Muscle of leg (tissue), 16 donors: ENCODE measurements at places on chromosomes 5 and 9. TPM values are rescaled to one million over a fixed set of nuclear protein-coding genes. Genes with fewer than 3 reads are reported as not detected.

- peaks cover 21% of the 10 kb centered on the region for H3K4me1 ChIP-seq
- no peak overlapping the region for H3K4me3 ChIP-seq
- no peak overlapping the region for H3K27ac ChIP-seq
- no peak for DNase-seq
- no peaks in the 10 kb centered on the region for H3K36me3 ChIP-seq
- H3K27me3 ChIP-seq = peaks cover 40% of the 10 kb centered on the region
Observed at GRCh38 chr9:38621434-38622287, 1.3 kb upstream of the ANKRD18A start.

- no peaks in the 10 kb centered on the region for H3K4me1 ChIP-seq
- H3K27ac ChIP-seq = no peak overlapping the region
- H3K4me3 ChIP-seq = no peak overlapping the region
- no peaks in the 10 kb centered on the region for H3K27me3 ChIP-seq
- H3K36me3 ChIP-seq = no peaks in the 10 kb centered on the region
Observed at GRCh38 chr5:64918083-64918482, 149.4 kb downstream of the CWC27 start.

Gene SRD5A1
- 9.6 TPM for polyA plus RNA-seq

Gene FANCC
- polyA plus RNA-seq = 16.2 TPM

DNA sequence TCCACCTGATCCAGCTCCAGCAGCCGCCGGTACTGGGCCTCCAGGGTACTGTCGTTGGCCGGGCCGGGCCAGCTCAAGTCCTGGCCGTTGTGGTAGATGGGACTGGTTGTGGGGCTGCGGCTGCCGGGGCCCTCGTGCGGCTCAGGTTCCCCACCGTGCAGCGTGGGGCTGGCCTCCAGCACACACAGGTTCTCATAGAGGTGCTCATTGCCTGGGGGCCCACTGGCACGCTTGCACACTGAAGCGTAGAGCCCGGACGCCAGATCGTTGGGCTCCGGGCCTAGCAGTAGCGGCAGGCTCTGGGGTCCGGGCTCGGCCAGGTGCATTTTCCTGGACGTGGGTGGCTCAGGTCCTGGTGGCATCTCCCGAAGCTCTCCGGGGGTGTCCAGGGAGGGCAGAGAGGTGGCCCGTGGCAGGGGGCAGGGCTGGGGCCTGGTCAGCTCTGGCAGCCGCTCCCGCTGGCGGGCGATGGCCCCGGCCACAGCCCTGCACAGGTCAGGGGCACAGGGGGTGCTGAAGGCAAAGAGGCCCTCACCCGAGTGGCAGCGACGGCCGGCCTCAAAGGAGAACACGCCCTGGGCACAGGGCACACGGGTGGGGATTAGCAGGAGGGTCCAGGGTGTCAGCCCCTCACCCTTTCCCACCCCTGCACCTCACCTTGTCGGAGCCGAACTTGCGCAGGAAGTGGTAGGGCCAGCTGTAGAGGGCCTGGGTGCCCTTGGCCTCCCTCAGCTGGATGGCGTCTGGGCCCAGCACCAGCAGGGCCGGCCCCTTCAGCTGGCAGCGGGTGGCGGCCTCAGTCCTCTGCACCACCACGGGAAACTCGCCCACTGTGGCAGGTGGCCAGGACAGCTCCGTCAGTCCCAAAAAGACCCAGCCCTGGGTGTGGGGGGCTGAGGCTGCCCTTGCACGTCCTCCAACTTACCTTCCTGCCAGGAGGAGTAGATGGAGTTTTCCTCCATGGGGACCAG, 5.3 kb downstream of the DOK3 start:
- H3K4me3 ChIP-seq = no peak overlapping the region
- no peak overlapping the region for H3K27ac ChIP-seq
- H3K4me1 ChIP-seq = peaks cover 29% of the 10 kb centered on the region

Gene AGGF1
- 16.9 TPM for polyA plus RNA-seq

Gene EQTN
- 0.15 TPM for polyA plus RNA-seq

Gene ZBED3
- polyA plus RNA-seq = 8.3 TPM

Gene PAEP
- 1.3 TPM for polyA plus RNA-seq
